ENCODE measurements at places on chromosomes 16 and 17.

DNA sequence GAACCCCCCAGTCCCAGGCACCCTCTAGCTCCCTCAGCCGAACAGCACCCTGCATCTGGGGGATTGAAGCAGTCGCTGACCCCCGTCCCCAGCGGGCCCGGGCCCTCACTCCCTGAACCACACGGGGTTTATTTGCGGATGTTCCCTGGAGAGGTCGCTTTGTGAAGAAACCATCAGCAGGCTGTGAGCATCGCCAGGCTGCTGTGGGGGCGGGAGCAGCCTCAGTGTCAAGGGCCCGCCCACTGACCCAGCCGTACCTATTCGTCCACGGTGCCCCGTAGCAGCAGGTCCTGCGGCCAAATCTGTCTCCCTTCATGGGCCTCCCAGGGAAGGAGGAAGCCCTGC lies 6.4 kb upstream of the RAB40C start:
- no peak for DNase-seq

DNA sequence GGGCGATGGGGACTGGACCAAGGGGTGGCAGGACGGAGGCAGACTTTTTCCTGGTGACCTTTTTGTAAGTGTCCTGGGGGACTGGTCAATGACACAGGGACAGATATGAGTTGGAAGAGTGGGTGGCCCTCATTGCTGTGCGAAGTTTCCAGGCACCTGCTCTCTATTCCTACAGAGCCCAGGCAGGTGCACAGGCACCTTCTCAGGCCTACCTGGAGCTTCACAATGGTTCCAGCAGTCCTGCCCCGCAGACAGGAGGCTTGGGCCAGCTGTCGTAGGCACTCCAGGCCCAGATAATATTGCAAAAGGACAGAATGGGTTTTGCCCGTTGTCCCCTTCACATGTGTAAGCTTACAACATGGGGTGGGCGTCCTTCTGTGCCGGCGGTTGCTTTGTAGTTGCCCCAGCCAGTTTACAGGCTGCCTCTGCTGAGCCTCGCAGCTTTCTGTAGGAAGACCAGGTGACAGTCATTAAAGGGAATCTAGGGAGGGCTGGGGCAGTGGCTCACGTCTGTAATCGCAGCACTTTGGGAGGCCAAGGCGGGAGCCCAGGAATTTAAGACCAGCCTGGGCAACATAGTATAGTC lies 84.3 kb downstream of the ARHGAP23 start:
- no peak for DNase-seq

DNA sequence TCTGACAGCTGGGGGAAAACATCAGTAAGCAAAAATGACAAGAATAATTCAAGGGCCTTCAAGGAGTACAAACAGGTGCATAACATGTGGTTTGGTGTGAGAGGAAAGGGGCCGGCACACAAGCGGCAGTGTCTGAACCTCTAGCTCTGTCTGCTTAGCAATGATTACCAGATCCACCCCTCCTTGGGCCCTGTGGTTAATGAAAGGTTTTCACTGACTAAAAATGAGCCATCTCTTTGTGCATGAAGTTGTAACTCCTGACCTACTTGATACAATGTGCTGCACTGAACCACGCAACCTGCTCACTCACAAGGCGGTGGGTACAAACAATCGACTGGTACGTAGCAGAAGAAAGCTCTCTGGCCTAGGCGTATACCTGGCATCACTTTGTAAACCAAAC lies 15.1 kb downstream of the FAM117A start:
- DNase-seq: no peak

- no peak for DNase-seq
Measured at GRCh38 chr17:81114351-81115093, 50.8 kb upstream of the PVALEF start.

- no peak for DNase-seq
Measured at GRCh38 chr17:1787301-1787902, 25.5 kb downstream of the SERPINF1 start.
